ENCODE measurements at places on chromosomes 13 and 19.

DNA sequence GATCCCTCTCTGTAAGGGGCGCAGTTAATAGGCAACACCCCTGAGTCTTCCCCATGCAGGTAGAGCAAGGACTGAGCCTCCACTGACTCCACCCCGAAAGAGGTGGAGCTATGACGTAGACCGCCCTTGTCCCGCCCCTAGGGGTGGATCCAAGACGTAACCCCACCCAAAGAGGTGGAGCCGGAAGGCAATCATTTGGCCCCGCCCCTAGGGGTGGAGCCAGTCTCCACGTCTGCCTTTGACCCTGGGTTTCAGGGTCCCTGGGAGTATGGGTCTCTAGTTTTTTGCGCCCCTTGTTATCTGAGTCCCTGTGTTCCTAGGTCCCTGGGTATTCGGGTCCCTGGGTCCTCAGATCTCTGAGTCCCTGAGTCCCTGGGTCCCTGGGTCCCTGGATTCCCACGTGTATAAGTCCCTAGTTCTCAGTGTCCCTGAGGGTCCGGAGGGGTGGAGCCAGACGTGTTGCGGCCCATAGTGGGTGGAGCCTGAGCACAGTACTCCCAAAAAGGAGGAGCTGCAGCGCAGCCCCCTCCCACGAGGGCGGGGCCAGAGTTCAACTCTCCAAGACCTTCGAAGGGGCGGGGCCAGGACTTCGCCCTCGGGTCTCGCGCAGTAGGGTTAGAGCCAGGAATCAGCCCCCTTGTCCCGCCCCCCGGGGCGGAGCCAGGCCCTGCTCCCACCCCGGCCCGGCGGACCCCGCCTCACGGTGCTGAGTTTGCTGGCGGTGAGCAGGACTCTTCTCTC is 5.3 kb downstream of the DENND1C start:
- no peak overlapping the region for H3K4me3 ChIP-seq
- no peaks in the 10 kb centered on the region for H3K27me3 ChIP-seq
- DNase-seq, result peak; percentile 70
- peaks cover 25% of the 10 kb centered on the region for H3K36me3 ChIP-seq
- peak overlapping the region; percentile 55 for H3K27ac ChIP-seq
- peaks cover 21% of the 10 kb centered on the region for H3K4me1 ChIP-seq

DNA sequence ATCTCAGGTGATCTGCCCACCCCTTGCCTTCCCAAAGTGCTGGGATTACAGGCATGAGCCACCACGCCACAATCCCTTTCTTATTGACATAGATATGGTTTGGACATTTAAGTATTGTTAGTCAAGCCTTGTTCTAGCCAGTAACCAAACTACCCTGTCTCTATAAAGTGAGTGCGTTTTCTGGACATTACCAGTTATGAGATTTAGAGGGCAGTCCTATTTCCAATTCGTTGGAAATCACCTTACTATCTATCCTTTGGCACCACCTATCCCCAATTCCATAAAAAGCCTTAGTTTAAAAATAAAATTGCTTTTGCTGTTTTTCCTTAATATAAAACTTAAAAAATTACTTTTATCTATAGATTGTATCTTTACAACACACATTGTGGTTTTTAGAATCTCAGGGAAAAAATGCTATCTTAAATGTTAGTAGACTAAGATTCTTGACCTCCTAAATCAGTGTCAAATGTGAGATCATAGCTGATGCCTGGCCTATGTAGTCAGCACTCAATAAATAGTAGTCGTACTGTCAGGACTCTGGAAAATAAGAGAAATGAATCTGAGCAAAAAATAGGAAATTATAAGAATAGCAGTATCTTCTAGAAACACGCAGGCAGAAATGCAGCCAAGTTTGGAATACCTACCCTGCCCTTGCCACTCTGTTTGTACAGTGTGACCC is 57.0 kb downstream of the NUFIP1 start:
- no peaks in the 10 kb centered on the region for H3K36me3 ChIP-seq
- no peak overlapping the region for H3K27ac ChIP-seq
- H3K4me3 ChIP-seq, result no peak overlapping the region
- no peak for DNase-seq
- peaks cover 8% of the 10 kb centered on the region for H3K4me1 ChIP-seq

DNA sequence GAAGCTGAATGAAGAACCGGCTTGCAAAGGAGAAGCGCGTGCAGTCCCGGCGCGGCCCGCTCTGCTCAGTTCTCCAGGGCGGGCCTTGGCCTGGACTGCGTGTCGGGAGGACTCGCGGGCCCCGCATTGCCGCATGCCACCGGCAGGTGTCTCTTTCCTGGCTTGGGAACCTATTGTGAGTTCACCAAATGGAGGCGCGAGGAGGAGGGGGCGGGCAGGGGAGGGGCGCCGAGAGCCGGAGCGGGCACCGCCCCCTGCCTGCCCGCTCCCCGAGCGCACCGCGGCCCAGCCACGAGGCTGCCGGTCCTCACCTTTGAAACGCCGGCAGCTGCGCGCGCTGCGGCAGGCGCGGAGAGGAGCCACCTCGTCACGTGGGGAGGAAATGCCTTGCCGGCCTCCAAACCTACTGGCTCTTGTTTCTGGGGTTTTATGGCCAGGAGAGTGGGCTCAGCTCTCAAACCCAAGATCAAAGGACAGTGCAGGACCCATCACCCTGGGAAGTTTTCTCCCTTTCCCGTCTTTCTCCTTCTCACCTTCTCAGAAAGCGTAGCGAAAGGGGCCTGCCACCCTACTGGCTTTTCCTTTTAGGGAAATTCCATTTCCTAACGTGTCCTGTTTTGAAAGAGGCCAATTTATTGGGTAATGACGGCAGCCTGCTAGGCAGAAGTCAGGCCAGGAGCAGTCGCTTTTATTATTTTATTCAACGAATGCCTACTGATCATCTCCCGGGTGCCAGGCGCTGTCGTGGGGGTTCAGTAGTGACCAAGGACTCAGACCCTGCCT is 13.8 kb upstream of the UBE2L5 start:
- H3K4me3 ChIP-seq, result peak overlapping the region; percentile 39
- H3K4me1 ChIP-seq, result peaks cover 37% of the 10 kb centered on the region
- peak overlapping the region; percentile 68 for H3K27ac ChIP-seq
- peaks cover 16% of the 10 kb centered on the region for H3K27me3 ChIP-seq
- H3K36me3 ChIP-seq, result peaks cover 2% of the 10 kb centered on the region

- DNase-seq, result no peak
- peak overlapping the region; percentile 59 for H3K27ac ChIP-seq
- peak overlapping the region; percentile 75 for H3K4me3 ChIP-seq
- peaks cover 42% of the 10 kb centered on the region for H3K27me3 ChIP-seq
Measured at GRCh38 chr13:45310341-45311131, 30.4 kb downstream of the TPT1 start.

DNA sequence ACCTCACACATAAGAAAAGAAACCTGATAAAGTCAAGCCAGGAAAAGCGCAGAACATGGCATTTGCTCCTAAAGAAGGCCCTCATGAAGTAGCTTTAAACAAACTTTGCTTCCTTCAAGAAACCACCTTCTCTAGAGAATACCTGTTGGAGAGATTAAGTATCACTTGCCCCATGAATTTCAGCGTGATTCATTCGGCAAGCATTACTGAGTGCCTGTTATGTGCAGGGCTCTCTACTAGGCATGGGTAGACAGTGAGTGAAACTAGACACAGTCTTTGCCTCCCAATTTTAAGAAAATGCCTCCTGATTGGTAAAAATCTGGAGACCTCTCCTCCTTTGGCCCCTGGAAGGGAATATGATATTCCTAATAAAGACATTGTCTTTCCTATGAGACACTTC is 475.8 kb upstream of the NBEA start:
- H3K27ac ChIP-seq, result no peak overlapping the region
- no peak overlapping the region for H3K4me3 ChIP-seq
- no peaks in the 10 kb centered on the region for H3K36me3 ChIP-seq
